ENCODE measurements at places on chromosomes 12 and 14.
A peak's percentile ranks its signal among the peaks of the same experiment; 100 is the strongest.

GRCh38 chr12:83821967-83822366 is 1090.6 kb downstream of the SLC6A15 start:
- DNase-seq, result no peak

DNA sequence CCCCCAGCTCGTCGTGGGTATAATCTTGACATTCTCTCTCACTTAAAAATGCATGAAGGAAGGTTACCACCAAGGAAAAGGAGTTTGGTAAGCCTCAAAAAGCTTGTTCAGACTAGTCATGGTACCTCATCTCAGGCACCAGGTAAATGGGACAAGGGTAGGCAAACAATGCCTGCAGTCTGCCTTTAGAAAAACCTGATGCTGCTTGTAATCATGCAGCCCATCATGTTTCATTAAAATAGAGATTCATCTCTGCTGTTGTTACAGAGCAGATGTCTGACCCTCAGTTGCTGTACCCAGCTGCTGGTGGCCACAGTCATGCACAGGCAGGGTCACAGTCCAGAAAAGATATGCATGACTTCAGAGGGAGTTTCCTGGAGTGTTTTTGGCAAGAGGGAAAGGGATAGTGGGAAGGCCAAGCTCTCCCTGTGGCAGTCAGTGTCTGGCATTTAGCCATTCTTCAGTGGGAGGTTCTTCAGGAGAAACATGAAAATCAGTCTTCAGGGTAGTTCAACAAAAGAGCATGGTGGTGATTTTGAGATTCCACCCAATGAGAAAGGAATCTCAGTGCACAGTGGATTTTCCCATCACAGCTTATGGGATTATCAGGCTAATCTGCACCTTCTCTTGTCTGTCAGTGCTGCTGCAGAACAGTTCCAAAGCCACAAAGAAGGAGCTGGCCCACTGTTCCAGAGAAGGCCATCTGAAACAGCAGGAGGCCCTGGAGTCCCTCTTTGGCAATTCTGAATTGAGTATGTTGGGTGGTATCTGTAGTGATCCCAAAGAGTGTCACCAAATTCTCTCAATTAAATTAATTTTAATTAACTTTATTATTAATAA is 202.7 kb upstream of the FRMD6 start:
- DNase-seq, result no peak

- DNase-seq, result peak; percentile 84
These were observed 64.1 kb downstream of the ITPR2 start for GRCh38 chr12:26768611-26769603.

GRCh38 chr14:90514015-90514398 is 117.2 kb downstream of the CALM1 start:
- no peak for DNase-seq

DNA sequence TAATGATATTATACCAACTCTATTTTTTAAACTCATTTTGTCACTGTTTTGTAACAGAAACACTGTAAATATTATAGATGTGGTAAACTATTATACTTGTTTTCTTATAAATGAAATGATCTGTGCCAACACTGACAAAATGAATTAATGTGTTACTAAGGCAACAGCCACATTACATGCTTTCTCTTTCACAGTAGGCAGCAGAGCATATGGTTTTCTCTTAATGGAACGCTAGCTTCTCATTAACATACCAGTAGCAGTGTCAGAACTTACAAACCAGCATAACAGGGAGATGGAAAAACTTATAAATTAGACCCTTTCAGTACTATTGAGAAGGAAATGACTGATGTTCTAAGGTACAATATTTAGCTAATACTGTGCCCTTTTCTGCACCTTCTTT is 398.8 kb downstream of the PRKD1 start:
- no peak for DNase-seq

GRCh38 chr12:90816353-90817089 is 138.5 kb downstream of the CCER1 start:
- DNase-seq, result no peak

- DNase-seq, result peak; percentile 91
These were observed 160.9 kb upstream of the EEA1 start for GRCh38 chr12:93089805-93090569.

- DNase-seq, result no peak
These were observed 170.9 kb downstream of the SLC6A15 start for GRCh38 chr12:84741692-84742091.

DNA sequence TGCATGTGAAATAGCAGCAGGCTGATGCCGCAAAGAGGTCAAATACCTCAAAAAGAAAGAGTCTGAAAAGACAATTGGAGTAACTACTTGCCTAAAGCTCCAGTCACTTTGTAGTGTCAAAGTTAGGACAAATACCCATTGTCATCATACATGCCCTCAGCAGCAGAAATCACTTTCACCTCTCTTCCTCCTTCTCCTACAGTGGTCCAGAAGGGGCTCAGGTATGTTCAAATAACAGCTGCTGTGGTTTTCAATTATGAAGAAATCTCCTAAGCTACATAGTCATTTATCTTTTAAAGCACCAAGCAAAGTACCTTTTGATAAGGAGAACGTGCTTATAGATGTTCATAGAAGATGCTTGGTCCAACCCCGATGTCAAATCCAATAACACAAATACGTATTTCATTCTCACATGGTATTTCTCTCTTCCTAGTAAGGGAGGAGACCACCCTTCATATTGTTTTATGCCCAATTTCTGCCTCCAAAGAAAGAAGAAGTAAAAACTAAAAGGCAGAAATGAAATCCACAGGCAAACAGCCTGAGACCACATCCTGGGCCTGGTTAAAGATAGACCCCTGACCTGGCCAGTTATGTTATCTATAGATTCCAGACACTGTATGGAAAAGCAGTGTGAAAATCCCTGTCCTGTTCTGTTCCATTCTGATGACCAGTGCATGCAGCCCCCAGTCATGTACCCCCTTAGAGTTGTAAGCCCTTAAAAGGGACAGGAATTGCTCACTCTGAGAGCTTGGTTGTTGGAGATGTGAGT is 23.7 kb downstream of the GYS2 start:
- DNase-seq, result no peak

DNA sequence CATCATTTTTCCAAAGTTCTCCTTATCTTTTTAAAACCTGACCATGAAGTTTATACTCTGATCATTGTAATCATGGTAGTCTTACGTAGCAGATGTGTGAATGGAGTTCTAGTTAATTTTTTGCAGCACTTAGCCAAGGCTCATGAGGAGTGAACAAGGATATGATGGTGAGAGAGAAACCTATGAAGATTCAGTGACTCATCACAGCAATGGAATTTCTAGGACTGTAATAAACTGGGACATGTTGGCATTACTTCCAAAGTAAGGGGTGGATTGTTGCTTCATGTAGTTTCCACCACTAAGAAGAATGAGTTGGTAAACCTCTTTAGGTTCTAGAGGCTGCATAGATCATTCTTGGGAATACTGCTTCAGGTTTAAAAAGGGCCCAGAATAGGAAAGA is 102.7 kb downstream of the LRRIQ1 start:
- peak; percentile 20 for DNase-seq

DNA sequence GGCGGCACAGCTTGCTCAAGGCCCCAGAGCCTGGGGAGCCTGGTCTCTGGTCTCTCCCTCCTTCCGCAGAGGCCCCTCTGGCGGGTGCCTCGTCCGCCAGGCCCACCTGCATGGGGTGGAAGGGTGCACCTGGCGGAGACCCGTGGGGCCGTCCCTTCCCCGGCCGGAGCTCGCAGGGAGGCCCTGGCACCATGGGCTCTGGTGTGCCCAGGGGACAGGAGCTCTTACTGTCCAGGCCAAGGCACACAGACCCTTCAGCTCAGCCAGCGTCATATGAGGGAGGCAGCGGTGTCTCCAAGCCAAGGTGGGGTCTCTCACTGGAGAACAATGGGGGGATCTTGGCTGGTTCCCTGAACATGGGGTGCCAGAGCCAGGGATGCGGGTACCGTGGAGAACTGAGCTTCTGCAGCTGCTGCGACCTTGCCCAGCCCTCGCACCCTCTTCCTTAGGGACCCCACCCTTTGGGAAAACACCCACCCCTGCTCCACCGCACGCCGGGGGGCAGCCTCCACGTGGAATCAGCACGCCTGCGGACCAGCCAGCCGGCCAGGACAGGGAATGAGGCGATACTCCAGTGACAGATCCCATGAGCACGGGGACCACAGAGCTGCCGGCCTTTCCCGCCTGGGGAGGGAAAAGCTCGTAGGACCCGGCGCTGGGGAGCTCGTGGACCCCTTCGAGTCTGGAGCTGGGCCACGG is 25.7 kb upstream of the GALNT9 start:
- DNase-seq, result no peak

GRCh38 chr14:59349258-59349701 is 115.9 kb downstream of the GPR135 start:
- DNase-seq, result no peak

DNA sequence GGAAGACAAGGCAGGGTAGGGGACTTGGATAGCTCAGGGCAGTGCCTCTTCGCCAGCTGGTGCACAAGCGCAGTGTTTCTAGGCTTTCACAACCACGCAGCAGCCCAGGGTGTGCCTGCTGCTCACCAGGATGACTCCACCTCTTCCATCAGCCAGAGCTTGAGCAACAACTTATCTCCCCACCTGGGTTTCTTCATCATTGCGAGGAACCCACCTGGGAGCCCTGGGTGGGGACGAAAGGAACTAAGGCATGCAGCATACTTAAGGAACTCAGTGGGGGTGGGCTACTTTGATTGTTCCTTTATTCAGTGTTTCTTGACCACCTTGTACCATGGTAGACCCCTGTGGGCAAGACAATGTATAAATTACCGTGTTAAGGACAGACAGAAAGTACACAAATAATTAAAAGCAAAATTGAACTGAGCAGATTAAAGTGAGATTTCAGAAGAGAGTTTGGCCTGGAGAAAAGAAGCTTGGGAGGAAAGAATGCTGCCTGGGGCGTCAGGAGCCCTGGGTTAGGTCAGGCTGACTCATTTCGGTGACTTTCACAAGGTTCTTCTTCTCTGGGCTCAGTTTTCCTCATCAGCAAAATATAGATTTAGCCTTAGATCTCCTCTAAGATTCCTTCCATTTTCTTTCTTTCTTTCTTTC is 22.9 kb downstream of the KRT18 start:
- DNase-seq, result peak; percentile 86

DNA sequence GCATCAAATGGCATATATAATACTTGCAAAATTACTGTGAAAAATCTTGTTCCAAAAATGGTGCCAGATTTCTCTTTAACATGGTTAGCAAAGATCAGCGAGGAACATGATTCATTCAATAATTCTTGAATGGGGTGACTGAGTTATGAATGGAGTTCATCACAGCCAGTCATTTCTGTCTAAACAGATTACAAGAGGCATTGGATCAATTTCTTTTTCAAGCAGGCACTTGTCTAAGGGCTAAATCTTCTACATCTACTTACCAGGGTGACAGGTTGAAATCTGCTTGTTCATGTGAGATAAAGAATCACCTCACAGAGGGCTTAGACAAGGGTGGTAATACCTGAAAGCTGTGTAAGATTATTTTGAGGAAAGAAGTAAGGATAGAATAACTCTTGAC is 247.7 kb downstream of the ATP23 start:
- no peak for DNase-seq

DNA sequence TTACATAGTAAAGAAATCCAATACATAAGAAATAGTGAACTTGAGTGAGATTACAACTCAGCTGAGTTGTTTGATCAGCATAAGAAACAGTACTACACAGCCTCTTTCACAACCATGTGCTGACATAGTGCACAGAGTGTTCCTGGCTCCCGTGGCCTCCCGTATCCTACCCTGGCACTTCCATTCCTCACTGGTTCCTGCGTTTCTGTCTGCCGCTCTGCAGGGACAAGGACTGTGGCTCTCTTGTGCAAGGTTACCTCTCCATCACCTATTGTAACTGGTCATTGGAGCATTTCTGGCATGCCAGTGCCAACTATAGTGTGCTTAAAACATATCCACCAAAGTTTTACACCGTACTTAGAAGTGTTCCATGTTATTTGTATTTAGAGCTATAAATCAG is 46.3 kb upstream of the PCED1B start:
- DNase-seq, result no peak

GRCh38 chr12:94531196-94531720 is 71.6 kb upstream of the CEP83 start:
- DNase-seq, result no peak

GRCh38 chr12:15701631-15702156 is 87.5 kb downstream of the EPS8 start:
- DNase-seq, result peak; percentile 62

DNA sequence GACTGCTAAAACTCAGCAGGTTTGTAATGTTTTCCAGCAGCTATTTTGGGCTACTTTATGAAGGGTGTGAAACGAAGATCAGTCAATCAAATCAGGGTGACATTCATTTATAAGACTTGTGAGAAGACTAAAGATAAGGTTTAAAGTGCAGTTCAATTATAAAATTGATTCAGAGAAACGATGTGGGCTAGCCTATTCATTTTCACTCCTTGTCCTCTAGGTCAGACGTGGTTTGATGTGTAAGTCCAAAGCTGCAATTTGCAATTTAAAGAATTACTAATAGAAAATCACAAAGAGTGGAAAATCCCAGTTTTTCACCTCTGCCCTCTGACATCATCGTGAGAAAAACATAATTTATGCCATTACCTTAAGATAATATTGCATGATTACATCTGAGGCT is 243.5 kb upstream of the NOVA1 start:
- no peak for DNase-seq

- no peak for DNase-seq
These were observed 210.6 kb upstream of the RTL1 start for GRCh38 chr14:101113835-101114725.

- DNase-seq, result no peak
These were observed 103.0 kb downstream of the BRMS1L start for GRCh38 chr14:35929186-35929585.

Data from LoVo (cell line).